ENCODE measurements at places on chromosomes 3 and 15. TPM values are rescaled to one million over a fixed set of nuclear protein-coding genes. Genes with fewer than 3 reads are reported as not detected.

The ASB14 gene
- total RNA-seq: not detected

DNA sequence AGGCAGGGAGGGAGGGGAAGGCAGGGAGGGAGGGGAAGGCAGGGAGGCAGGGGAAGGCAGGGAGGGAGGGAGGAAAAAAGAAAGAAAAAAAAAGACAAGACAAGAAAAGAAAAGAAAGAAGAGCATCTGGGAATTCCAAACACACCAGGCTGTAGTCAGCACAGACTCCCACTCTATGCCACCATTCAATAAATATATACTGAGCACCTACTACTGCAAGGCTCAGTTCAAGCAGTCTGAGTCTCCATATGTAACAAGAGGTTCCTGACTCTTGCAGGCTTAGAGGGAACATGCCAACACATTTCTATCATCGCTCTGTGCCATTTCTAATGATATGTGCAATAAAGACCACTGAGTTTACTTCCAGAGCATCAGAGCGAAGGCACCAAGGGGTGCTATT lies 47.7 kb downstream of the ANXA2 start:
- no peak for DNase-seq

The FYTTD1 gene
- total RNA-seq: 53.7 TPM

The WNT7A gene
- total RNA-seq: 3.3 TPM

The THRB gene
- total RNA-seq: 17.2 TPM

- no peak for DNase-seq
These were observed 116.5 kb upstream of the CMC1 start for GRCh38 chr3:28124882-28125281.

GRCh38 chr3:139418144-139418543 lies 28.7 kb upstream of the COPB2 start:
- no peak for DNase-seq

The GOLGA8T gene
- total RNA-seq: not detected

GRCh38 chr3:141979050-141979671 lies 102.7 kb downstream of the ATP1B3 start:
- no peak for DNase-seq

- no peak for DNase-seq
These were observed 147.1 kb upstream of the GBE1 start for GRCh38 chr3:81908561-81908960.

Measured in kidney (tissue), 22 donors.